ENCODE measurements at places on chromosomes 5 and 9. TPM values are rescaled to one million over a fixed set of nuclear protein-coding genes. Genes with fewer than 3 reads are reported as not detected.

Gene NEURL1B
- 8.5 TPM for total RNA-seq

Gene ITK
- 0.06 TPM for total RNA-seq

Gene PCDHB16
- total RNA-seq = 3.9 TPM

Gene ZFR
- total RNA-seq = 162 TPM

Gene ADGRV1
- 180 TPM for total RNA-seq

Gene ZNF462
- 61.7 TPM for total RNA-seq

Gene SNCAIP
- 69.2 TPM for total RNA-seq

Gene HAND1
- total RNA-seq = not detected

Gene PPIC
- total RNA-seq = 72.5 TPM

Gene DND1
- 0.40 TPM for total RNA-seq

Gene SLC6A18
- total RNA-seq = not detected

Gene FAM151B
- 9.3 TPM for total RNA-seq

Gene PCDHB10
- total RNA-seq = 5.9 TPM

Gene DBH
- 0.50 TPM for total RNA-seq
